Gastrocnemius medialis (tissue), 4 donors: ENCODE measurements at places on chromosomes 5 and 9. TPM values are rescaled to one million over a fixed set of nuclear protein-coding genes. Genes with fewer than 3 reads are reported as not detected.

Gene OR13C3
- not detected for total RNA-seq

Gene TRIM14
- 1.1 TPM for total RNA-seq

Gene CYLC2
- not detected for total RNA-seq

- no peak for DNase-seq
These were observed 99.3 kb upstream of the LHFPL2 start for GRCh38 chr5:78747705-78748359.

GRCh38 chr9:122086873-122087272, 6.2 kb downstream of the TTLL11 start:
- DNase-seq: no peak

DNA sequence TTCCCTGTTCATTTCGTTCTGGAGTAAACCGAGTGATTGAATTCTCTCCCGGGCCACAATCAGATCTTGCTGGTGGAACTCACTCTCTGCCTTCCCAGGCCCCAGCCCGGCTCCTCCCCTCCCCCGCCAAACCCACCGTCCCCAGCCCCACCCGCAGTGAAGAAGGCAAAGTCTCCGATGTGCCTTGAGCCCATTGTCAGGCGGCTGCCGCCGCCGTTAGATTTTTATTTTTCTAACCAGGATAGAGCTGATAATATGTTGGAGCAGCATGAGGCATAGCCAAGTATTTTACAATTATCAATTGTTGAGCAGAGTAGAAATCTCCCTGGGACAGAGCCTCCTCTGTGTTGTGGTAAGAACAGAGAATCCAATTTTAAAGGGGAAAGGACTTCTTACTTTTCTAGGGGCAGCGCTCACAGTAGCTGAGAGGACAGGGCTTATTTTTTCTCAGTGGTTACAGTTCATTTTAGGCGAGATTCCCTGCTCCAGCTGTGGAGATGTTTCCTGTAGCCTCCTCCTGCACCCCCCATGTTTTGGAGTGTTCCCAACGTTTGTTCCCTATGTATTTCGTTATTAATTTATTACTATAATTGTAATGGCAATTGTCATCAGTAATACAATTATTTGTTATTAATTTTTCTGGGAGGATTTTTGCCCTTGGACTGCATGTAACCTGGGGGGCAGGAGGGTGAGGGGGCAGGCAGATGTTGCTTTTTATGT, 1.3 kb downstream of the PSAT1 start:
- DNase-seq: no peak
